Stimulated activated CD4-positive, alpha-beta T cell treated with anti-CD3 and anti-CD28 coated beads, TNF-alpha, amount 100 ng/mL, for 1 hour (primary cell): ENCODE measurements at places on chromosomes 7 and 10.

DNA sequence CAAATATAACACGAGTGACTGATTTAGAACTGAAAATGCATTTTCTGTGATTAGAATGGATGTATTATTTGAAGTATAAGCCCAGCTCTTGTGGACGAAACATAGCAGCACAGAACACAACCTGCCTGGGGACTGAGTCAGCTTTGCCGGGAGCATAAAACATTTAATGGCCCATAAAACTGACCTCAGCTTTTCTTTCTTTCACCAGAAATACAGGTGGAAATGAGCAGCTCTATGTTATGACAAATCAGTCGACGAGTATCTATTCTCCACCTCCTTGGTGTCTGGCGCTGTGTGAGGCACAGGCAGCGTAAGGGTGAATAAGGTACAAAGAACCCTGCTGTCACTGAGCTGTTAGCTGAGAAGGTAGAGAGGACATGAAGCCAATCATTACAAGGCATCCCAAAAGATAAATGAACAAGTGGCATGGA lies 471.6 kb upstream of the AKR1E2 start:
- no peak for DNase-seq

DNA sequence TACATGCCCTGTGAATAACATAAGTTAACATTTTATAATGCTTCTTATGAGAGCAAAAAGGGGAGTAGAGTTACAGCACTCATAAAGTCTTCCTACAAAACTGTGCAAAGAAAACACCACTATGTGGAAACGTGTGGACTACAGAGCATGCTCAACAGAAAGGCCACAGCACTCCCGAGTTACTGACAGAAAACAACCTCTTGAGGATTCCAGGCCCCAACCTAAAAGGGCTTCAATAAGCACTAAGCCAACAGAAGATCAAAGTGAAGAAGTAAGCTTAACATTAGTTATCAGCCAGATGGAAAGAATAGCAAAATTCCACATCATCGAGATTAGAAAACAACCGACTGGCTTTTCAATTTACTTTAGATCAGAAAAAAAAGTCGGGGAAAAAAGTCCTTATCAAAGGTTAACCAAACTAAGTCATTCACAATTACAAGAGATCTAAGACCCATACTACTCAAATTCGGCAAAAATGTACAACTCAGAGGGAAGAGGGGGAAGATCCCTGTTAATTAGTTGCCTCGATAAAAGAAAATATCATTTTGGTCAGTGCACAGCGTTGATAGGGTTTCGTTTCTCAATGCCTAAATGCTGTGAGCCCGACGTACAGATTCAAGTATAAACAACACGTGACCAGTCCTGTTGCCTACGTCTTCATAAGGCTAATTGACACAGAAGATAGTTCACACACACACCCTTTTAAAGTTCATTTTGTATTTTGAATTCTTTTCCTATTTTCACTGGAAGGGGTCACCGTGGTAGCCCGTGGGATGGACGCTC lies 1.4 kb downstream of the KBTBD2 start:
- no peak for DNase-seq

DNA sequence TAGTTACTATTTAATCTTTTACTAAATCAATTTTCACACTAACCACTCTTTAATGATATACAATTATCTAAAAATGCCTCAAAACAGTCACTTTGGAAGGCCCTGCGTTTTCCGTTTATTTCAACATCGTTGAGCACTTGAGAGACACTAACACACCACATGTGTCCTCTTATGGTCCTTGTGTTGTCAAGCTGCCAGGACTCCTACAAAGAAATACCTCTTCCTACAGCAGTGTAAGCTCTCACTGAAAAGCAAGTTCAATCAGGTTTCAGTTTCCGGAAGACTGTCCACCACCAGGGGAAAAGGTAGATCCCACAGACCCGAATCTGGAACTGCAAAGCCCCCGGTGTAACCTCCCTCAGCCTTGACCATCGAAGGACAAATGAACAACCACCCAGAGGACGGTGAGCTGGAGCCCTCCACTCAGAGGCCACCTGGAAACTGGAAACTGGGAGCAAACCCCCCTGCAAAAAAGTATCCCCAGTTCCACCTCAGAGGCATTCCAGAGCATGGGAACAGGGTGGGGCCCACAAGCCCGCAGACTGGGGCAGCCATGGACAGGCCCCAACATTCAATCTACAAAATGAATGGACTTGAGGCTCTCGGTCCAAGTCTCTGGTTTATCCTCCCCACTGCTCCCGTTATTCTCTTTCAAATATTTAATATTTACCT lies 37.6 kb downstream of the KCNH2 start:
- no peak for DNase-seq

DNA sequence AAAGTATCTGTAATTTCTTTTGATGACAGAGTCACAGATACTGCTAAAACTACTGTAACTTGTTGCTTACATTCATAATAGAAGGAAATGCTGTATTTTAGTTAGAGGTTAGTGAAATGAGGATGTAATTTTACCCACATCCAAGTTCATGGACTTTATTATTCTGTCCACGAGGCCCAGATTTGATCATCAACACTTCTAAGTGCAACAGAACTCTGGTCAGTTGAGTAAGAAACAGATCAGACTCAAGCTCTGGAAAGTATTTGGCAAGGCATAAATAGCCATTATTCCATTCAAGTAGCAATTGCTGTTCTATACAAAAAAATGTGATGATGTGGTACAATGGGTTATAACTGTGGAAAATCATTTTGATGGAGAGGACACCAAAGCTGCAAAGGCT lies 22.3 kb downstream of the ACADSB start:
- no peak for DNase-seq

- DNase-seq, result no peak
Observed at GRCh38 chr10:86945361-86946212, 11.8 kb downstream of the MMRN2 start.

DNA sequence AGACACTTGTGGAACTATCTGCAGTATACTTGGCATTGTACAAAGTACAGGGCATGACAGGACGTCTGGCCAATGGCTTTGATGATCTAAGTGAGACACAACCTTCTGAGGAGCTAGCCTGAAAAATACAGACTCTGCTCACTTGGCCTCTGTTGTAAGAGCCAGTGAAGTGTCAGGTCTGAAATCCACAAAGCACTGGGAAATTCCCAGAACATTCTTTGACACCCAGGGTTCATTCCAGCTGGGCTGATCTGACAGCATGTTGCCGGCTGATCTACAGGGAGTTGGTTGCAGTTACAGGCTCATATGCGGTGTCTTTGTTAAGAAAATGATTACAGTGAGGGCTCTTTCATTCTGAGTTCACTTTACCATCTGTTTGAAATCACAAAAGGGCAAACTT lies 354.6 kb downstream of the PHF14 start:
- no peak for DNase-seq

GRCh38 chr7:132956556-132956955 lies 125.3 kb downstream of the CHCHD3 start:
- DNase-seq, result no peak

DNA sequence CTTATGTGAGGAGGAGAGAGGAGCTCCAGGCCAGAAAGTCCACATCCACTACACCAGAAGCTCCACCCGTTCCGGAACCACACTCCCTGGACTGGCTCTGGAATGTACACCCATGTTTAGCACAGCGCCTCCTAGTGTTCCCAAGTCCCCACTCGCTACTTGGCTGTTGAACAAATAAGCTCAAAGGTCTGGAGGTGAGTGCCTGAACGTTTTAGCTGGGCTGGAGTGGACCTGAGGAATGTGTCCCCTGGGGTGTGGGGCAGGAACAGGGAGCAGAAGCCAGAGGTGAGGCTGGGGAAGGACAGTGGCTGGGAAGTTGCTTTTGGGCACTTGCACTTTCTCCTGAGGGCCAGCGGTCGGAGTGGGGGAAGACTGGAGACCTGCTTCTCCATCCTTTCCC lies 164.1 kb upstream of the CDCA7L start:
- no peak for DNase-seq

GRCh38 chr7:96059075-96059474 lies 262.8 kb downstream of the SLC25A13 start:
- DNase-seq, result no peak

DNA sequence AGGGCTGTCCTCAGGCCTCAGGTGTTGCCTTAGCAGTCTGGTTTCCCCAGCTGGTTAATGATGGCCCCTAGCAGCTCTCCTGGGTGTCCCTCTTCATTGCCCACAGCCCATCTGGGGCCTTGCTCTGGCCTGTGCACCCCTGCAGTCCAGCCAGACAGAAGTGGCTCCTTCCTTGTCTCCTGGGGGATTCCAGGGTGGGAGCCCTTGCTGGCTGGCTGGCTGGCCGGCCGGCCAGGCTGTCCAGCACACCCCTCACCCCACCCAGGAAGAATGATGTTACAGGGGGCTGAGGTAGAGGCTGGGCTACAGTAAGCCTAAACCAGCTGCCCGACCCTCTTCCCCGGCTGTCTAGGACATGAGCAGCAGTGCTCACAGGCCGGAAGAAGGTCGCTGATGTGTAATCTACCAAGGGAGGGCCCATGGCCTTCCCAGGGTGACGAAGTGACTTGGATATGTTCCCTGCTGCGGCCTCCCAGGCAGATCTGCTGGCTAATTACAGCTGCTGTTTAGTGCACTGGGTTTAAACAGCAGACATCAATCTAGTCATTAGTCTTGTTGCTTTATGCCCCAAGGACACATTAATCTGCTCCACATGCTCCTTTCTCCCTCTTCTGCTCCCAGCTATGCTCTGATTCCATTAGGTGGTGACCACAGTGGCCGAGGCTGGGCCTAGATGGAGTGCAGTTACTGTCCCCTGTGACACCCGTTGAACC lies 53.8 kb upstream of the LRRC4 start:
- no peak for DNase-seq
